ENCODE measurements at places on chromosomes 3 and 15.

DNA sequence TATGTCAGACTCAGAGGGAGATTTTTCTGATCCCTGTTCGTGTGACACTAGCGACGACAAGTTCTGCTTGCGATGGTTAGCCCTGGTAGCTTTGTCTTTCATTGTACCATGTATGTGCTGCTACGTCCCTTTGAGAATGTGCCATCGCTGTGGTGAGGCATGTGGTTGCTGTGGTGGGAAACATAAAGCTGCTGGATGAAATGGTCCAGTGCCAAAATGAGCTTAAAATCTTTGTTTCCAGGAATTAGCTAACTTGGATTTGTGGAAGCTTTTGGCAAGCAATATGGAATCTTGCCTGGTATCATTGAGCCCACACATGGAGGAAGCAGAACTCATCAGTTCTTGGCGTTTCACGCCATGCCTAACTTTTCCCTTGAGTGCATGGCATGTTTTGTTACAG lies 98.8 kb downstream of the SPRED1 start:
- no peak for DNase-seq

DNA sequence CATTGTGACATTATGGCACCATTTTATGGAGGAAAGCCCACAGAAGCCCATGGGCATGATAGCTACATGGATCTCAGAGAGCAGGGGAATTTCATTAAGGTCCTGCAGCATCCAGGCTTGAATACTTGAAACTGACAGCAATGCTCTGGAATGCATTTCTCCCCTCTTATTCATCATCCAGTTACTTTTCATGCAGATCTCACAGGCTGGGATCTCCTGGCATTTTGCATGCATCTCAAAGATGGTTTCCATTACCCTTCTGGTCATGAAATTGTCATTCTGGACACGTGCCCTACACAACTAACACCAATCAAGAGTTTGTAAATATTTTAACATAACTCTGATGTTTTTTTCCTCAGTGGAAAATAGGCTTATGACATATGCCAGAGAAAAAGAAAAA lies 32.4 kb downstream of the VGLL3 start:
- no peak for DNase-seq

GRCh38 chr3:43087249-43087776 lies 18.6 kb downstream of the POMGNT2 start:
- DNase-seq = peak; percentile 5

DNA sequence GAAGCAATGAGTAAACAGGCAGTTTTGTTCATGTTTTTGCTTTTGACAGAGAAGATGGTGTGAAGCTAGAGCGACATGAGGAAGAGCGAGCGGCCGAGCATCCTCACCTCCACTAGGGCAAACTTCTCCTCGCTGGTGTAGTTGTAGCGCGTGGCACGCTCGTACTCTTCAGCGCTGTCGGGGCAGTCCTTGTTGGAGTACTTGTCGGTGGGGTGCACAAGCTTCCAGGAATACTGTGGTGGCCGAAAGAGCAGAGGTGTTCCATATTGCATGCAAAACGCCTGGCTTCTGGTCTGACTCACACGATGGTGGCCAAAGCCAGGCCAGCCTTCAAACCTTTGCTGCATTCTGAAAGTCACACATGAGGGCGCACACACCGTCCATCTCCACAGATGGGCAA lies 54.3 kb downstream of the CYFIP1 start:
- no peak for DNase-seq

DNA sequence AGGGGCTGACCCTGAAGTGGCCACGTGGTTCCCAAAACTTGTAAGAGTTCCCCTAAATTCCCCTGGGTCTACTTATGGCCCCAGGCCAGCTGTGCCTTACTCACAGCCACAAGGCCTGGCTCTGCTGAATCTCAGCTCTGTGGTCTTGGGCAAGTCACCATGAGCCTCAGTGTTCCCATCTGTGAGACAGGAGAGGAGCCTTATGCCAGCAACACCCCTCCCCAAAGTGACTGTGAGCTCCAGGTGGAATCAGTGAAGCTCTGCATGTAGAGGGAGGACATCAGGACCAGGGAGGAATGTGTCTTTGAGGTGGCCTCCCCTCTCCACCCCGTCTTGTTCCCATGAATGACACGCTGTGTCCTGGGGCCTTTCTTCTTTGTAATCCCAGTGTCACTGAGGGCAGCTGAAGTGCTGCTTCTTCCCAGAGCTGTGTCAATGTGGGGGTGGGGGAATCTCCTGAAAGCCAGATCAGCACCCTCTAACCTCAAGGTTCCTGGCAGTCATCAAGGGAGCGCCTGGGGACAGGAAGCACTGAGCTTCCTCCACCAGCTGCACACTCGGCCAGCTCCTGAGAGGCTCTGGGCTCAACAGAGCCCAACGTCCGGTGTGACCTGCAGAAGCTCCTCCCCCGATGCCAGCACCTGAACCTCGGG lies 258.9 kb downstream of the UACA start:
- DNase-seq = peak; percentile 91

GRCh38 chr3:194961149-194961548 lies 275.5 kb downstream of the FAM43A start:
- DNase-seq = no peak

- no peak for DNase-seq
These were observed 80.0 kb upstream of the CACNA2D3 start for GRCh38 chr3:54042259-54042823.

DNA sequence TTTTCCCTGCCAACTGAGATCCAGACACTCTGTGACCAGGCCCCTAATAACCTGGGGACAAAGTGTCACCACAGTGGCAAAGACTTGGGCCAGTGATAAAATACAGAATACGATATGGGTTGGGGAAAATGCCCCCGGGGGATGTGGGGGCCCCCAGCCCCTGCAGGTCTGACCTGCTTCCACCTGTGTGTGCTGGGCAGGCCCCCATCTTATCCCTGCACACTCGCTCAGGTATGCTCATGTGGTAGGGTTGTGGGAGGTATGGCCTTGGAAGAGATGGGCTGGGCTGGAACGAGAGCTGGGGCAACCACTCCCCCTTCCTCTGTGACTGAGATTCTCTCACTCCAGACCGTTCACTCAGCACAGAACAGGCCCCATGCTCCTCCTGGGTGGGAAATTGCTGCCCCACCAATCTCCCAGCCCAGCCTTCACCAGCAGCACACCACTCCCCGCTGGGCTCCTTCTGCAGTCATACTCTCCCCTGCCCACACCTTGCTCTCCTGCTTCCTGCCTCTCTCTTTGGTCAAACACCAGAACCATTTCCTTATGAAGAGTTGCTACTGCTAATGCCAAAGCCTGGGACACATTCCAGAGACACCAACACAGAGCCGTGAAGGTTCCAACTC lies 9.6 kb upstream of the CPEB1 start:
- no peak for DNase-seq
